OCI-M1 (cell line): ENCODE measurements at places on chromosomes 16 and 17.

GRCh38 chr16:23909792-23910418 lies 74.1 kb downstream of the PRKCB start:
- peak; percentile 13 for DNase-seq

GRCh38 chr17:42340691-42341127 lies 47.5 kb downstream of the STAT3 start:
- no peak for DNase-seq

DNA sequence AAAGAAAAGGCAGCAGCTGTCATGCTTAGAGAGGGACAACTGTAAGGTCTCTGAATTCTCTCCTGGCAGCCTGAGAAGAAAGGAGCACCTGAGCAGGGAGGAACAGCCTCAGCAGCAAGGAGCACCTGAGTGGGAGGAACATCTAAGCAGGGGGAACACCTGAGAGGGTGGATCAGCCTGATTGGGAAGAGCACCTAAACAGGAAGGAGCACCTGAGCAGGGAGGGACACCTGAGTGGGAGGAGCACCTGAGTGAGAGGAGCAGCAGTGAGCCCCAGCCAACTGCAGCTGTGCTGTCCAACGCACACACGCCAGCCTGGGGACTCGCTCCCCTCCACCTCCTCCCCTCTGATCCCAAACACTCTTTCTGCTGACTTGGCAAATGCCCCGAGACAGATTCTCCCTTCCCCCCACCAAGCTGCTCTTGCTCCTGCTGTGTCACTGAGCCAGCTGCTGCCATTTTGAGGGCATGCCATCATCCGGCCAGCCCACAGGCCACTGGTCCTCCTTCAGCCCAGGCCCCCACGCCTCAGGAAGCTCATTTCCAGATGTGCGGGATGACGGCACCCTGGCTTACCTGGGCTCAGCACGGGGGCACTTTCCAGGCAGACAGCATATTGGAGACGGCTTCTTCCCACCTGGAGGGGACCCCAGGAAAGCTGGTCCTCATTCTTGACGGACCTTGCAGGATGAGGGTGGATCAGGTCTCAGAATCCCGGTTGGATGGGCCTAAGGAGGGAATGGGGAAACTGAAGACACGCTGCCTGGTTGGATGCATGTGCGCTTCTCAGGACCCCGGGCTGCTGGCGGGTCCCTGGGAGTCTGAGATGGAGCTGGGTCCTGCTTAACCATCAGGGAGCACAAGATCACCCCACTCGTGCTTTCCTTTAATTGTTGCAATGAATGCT lies 57.7 kb upstream of the RBFOX3 start:
- no peak for DNase-seq

- peak; percentile 51 for DNase-seq
Observed at GRCh38 chr17:80005360-80006338, 30.0 kb downstream of the TBC1D16 start.

- DNase-seq = no peak
Observed at GRCh38 chr16:67050796-67051195, 21.8 kb downstream of the CBFB start.

DNA sequence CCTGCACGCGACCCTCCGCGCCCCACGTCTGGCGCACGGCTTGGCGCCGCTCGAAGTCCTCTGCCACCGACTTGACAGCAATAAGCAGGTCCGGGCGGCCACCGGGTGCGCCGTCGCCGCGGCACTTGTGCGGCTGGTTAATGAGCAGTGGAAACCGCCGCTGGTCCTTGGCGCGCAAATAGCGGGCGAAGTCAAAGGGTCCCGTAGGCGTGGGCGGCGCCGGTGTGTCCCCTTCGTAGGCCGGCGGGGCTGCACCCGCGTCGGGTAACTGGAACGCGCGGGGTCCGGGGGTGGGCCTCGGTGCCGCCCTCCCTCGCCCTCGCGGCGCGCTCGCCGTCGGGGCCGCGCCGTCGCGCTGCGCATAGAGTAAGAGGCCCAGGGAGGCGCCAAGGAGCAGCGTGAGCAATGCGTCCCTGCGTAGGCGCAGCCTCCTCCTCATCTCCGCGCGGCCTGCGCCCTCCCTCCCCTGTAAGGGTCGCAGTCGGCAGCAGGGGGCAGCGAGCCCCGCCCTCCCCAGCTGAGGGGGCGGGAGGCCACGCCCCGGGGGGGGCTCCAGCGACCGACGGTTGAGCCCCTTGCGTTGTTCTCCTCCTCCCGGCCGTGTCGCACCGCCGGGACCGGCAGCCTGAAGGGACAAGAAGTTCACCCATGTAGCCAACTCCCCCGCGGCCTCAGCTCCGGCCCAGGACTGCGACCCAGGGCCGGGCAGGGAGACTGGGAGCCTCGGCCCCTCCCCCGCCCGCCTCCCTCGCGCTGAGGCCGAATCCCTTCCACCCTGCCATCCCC lies 558 bp downstream of the B3GNT9 start:
- DNase-seq = peak; percentile 18

DNA sequence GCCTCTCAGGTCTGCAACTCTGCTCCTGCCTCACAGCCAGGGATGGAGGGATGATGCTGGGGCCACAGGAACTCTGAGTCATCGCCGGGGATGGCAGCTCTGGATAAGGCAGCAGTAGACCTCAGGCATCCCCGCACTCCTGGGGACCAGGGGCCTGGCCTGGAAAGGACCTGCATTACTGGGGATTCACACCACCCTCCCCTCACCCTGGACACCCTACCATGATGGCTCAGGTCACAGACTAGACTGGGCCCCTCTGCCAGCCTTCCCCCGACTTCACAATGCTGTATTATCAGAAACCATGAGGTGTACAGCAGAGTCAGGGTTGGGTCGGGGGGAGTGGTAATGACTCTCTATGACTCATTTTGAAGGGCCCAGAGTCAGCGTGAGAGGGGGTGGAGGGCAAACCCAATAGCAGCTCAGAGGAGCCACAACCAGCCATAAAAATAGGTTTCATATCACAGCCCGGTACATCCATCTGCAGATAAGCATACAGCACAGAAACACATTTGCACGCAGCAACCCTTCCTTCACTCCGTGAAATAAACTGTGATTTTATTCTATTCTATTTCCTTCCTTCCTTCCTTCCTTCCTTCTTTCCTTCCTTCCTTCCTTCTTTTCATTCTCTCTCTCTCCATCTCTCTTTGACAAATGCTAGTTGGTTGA lies 28.8 kb downstream of the DYNLRB2 start:
- DNase-seq = no peak

GRCh38 chr16:67161595-67162058 lies 1.9 kb downstream of the FBXL8 start:
- DNase-seq = no peak

GRCh38 chr17:32746698-32747097 lies 130.2 kb downstream of the MYO1D start:
- DNase-seq = no peak

GRCh38 chr16:71709229-71709781 lies 15.2 kb downstream of the PHLPP2 start:
- DNase-seq = no peak

DNA sequence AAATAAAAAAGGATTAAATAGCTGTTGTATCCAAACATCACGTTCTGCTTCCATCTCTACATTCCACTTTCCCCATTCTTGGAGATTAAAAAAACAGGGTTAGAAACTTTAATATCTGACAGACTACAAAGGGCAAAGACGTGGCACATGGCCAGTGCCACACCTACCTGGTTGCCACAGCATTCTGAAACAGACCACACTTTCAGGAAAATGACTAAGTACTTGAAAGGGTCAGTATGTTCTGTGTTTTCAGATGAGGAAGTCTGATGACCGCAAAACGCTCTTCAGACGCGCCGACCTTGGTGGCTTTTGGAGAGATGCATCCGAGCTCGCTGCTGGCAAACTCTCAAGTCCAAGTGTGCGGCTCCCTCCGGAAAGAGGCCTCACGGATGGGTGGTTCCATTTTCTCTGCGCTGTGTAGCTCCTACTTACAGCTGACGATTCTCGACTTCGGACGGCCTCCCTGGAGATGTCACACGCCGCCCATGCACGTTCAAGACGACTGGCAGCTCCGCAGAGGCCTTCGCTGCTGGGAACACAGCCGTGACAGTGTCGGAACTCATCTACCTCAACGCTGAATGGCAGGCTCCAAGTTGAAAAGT lies 15.5 kb downstream of the MAP1LC3B start:
- peak; percentile 92 for DNase-seq
